WTC11 (cell line): ENCODE measurements at places on chromosomes 1 and 21. TPM values are rescaled to one million over a fixed set of nuclear protein-coding genes. Genes with fewer than 3 reads are reported as not detected.

The TFF3 gene
- total RNA-seq: 2.9 to 4.2 TPM (median 3.5 TPM) in 3 replicates

The LINGO4 gene
- total RNA-seq: not detected in 3 replicates

The TMEM35B gene
- total RNA-seq: 8.7 to 11.0 TPM (median 10.6 TPM) in 3 replicates

The GUCA2A gene
- total RNA-seq: not detected in 3 replicates

The FABP3 gene
- total RNA-seq: 18.0 to 25.0 TPM (median 19.0 TPM) in 3 replicates
